GM12892 (cell line): ENCODE measurements at places on chromosomes 11 and 22.
A peak's percentile ranks its signal among the peaks of the same experiment; 100 is the strongest.

DNA sequence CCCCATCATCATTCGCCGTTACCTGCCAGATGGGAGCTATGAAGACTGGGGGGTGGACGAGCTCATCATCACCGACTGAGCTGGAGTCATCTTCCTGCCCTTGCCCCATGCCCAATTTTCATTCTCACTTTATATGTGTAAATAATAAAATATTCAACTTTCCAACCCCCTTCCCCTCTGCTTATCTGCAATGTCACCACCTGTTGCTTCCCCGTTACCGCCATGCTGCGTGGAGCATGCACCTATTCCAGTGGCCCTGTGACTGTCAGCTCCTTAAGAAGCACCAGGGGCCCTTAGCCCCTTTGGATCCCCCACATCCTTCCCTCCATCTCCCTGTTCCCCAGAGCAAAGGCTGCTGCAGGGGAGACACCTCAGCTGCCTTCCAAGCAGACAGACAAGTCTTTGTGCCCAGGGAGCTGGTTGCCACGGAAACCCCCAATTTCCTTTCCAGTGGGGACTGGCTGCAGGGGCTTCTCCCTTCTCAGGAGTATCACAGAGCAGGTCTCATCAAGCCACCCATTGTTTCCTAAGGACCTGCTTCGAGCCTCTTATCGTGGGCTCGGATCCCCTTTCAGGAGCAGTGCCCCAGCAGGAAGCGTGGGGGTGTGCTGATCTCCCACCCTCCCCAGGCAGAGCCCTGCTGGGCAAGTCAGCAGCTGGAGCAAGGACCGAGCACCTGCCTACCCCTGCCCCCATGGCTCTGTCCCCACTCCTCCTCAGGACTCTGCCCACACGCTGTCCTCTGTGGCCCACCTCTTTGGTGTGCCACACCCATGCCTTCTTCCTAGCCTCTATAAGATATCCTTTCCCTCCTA is 14.3 kb downstream of the POLR2F start:
- no peak for DNase-seq

DNA sequence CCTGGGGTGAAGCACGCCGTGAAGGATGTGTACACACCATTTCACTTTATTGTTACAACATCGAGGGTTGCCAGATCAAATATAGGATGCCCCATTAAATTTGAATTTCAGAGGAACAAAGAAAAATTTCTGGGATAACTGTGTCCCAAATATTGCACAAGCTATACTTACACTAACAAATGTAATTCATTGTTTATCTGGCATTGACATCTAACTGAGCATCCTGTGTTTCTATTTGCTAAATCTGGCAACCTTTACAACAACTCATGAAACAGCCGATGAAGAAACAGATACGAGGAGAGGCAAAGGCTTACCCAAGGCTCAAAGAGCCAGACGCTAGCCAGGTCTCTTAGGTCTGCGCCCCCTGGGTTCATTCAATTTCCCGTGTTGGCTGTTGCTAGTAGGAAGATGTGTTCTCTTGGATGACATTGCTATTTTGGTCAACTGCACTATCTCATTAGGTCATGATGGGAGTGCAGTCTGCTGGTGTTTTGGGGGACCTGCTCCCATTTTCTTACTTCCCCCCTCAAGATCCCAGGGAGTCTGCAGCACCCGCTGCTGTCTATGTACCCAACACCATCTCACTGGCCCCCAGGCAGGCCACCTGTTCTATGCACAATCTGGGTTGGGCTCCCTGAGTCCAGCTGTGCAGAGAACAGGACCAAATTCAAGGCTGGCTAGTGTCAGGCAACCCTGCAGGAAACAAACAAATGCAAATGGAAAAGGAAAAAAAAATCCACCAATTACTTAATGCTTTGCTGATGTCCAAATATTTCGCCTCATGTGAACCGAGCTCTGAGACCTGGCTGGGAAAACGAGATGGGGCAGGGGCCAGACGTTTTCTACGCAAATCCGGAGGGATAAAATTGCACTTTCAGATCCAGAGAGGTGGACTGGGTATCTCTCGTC is 560.9 kb downstream of the MIAT start:
- no peak for DNase-seq

DNA sequence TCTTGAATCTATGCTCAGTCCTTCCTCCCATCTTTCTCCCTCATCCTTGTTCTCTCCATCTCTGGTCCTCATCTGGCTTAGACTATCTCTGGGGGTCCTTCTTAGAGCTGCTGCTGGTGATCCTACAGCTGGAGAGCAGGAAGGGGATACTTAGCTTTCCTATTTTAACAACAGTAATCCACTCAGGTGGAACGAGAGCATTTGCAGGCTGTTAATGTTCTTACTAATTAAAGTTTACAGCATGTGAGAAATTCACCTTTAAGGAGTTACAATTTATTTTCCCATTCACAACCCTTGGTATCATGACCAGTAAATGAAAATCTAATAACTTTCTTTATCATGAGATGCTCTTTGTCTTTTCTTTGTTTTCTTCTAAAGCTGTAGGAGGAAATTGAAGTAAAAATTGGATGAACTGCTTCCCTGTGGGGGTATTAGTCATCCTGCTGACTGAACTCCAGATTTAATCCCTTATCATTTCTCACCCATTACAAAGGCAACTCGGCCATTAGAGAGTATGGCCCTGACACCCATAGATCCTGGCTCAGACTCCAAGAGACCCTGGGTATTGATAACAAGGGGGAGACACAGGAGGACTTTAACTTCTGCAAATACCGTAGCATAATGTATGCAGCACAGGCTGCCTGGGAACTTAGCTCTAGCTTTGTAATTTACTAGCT is 37.6 kb upstream of the MTNR1B start:
- no peak for DNase-seq

DNA sequence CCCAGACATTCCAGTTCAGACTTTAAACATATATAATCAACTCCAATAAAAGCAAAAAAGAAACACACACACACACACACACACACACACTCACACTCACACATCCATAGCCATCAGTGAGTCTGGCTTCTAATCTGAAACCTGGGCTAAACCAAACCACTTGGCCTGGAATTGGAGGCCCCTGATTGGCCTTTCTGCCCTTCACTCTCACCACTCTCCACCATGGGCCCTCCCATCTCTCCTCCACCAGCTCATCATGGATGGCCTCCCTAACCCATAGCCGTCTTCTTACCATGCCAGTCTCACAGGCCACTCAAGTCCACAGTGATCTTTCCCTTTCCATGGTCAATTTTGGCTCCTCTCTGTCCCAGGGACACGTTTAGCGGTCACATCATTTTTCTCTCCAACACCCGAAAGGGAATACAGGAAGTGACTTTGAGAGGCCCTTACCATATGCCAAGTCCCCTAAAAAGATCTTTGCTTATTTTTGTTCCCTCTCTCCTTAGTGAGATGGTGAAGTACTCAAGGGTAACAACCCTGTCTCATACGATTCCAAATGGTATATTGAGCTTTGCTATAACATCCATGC is 66.6 kb downstream of the ENDOD1 start:
- DNase-seq, result no peak

GRCh38 chr22:39567135-39567946 is 3.2 kb upstream of the CACNA1I start:
- DNase-seq, result no peak

DNA sequence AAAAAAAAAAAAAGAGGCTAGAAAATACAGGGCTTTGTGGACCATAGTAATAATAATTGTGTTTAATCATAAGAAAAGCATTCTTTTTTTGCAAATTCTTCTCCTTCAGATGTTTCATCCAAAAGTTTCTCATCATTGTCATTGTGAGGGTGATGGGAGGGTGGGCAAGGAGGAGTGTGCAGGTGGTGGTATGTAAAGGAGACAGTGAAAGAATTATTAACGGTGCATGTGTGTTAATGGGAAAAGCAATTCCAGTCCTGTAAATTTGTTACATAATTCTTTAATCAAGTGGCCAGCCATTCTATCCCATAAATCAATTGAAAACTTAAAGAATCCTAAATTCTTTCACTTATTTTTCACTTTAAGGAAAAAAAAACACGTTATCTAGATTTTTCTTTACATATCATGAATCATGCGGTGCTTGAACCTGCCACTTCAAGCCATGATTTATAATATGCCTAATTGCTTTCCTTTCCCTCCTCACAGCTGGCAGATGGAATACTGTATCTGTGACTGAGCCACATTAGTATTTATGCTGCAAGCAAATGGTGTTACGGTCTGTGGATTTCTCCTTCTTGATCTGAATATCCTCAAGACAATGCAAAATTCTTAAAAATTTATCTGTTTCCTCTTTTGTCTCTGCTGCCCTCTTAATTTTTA is 318.5 kb downstream of the JRKL start:
- DNase-seq, result no peak

GRCh38 chr11:2732261-2732939 is 32.6 kb upstream of the KCNQ1OT1 start:
- DNase-seq, result no peak

- DNase-seq, result no peak
Observed at GRCh38 chr22:41683052-41683451, 5.6 kb downstream of the SNU13 start.

- peak; percentile 28 for DNase-seq
Observed at GRCh38 chr22:19430890-19431541, 517 bp downstream of the HIRA start.

GRCh38 chr11:3132271-3132781 is 32.8 kb downstream of the OSBPL5 start:
- no peak for DNase-seq

DNA sequence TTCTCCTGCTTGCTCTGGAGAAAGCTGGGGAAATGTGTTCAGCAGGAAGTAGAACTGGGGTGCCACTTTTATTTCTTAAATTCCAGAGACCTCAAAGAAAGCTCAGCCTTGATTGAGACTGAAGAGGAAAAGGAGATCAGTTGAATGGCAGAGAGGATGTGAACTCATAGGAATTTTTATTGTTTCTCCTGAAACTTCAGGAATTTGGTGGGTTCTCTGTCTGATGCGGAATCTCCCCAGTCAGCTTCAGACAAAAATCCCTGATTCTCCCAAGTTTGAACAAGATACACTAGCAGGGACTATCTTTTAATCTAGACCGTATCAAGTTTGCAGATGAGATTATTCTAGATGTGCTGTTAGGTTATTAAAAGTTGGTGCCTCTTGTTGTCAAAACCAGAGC is 23.0 kb downstream of the EHF start:
- DNase-seq, result no peak

DNA sequence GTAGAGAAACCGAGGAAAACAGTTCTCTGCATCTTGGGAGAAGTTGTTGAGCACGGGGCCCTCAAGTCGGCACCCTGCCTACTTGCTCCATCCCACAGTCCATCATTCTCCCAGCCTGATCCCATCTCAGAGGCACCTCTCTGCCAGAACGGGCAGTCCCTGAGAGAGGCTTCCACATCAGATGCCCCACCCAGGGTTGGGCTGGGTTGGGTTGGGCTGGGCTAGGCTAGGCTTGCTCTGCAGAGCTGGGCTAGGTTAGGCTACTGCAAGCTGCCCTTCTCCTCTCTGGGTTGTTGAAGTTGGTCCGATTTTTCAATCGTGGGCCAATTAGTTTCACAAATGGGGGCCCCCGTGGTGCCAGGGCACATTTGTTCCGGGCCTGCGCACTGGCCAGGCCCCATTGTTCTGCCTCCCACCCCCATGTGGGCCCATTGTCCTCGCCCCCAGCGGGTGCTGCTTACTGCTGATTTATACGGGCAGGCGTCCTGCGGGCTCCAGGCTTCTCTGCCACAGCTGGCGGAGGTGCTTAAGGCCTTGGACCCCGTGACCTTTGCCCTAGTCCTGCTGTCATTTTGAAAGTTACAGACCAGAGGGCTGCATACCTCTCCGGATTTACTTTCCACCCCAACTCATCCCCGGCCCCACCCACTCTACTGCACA is 63.7 kb upstream of the NNMT start:
- DNase-seq, result no peak

DNA sequence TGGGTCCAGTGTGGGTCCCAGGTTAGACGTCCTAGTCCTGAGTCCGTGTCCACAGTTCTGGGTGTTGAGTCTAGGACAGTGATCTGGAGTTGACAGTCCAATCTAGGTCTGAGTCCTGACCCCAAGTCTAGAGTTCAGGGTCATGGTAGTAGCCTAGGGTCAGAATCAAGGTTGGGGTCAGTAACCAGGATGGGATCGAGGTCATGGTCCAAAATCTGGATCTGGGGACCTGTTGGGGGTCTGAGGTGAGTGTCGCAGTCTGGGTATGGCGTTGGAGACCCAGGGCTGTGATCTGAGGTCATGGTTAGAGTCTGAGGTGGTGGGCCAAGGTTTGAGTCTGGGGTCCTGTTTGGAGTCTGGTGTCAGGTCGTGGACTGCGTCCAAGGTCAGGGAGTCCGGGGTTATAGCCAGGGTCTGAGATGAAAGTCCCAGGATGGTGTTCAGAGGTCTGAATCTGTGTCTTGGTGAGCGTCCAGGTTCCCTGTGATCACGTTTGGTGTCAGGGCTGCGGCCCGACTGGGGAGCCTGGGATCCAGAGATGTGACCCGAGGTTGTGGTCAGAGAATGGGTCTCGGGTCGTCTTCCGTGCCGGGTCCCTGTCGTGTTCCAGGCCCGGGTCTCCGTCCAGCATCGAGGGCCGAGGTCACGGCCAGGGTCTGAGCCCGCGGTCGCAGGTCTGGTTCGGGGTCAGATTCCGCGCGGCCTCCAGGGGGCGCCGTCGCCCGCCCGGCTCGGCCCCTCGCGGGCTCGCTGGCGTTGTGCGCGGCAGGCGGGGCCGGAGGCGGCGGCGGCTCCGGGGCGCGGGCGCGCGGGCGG is 432 bp upstream of the GRK2 start:
- peak; percentile 86 for DNase-seq

DNA sequence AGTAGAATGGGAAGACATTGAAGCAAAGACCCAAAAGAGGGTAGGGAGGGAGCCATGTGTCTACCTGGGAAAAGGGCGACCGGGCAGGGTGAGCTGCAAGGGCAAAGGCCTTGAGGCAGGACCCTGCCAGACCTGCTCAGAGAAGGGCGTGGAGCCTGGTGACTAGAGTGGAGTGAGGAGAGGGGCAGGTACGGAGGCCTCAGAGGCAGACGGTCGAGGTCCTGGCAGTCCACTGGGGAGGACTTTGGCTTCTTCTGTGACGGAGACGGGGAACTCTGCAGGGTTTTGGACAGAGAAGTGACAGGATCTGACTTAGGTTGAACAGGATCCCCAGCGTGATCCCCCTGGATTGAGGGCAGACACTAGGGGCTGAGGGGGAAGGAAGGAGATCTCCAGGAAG is 12.9 kb downstream of the RIBC2 start:
- DNase-seq, result no peak

DNA sequence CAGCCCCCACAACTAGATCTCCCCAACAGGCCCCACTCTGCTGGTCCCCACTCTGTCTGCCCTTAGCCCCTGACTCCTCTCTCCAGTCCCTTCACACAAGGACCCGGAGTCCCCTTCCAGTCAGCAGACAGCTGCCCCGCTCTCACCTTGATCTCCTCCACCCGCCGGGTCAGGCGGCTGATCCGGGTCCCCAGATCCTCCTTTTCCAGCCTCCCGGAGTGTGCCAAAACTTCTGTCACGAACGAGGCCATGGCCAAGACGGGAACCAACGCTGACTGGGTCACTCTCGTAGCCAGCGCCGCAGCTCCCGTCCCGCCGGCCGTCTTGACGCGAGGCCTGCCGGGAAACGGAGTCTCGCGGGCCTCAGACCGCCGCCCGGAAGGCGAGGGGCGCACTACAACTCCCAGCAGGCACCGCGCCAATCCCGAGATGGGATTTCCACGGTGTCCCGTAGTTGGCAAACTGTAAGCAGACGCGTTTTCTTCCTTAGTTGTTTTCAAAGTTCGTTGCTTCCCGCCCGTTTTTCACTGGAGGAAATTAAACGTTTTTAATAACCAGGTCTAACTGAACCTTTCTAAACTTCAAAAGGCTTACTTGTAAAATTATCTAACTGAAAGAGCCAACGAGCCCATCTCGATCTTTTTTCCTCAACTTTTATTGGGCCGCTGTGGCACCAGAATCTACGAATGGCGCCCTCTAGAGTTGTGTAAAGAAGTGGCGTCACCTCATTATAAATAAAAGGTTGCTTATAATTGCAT is at the start of gene ZW10:
ZW10 (minus strand) TSS at position 277 of the 758 bp plus-strand sequence; CDS start at position 251, 26 bp downstream.
- peak; percentile 72 for DNase-seq

GRCh38 chr11:69320756-69321741 is 27.1 kb downstream of the MYEOV start:
- DNase-seq, result no peak
